A673 (cell line): ENCODE measurements at places on chromosomes 1 and 21.
A peak's percentile ranks its signal among the peaks of the same experiment; 100 is the strongest.

DNA sequence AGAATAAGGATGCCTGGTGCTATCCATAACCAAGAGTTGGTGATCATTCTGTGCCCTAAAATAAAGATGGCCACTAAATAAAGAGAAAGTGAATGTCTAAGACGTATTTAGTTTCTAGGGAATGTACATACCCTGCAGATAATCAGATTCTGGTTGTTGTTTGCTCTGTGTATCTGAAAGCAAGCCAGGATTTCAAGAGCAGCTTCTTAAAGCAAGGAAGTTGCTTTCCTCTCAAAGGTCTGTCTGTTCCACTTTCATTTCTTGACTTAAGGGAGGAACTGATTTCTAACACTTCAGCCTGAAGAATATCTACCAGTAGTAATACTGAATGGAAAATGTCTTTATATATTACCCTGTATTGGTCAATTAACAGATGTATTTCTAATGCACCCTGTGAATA, 88.8 kb downstream of the KIF1B start:
- no peak for DNase-seq

DNA sequence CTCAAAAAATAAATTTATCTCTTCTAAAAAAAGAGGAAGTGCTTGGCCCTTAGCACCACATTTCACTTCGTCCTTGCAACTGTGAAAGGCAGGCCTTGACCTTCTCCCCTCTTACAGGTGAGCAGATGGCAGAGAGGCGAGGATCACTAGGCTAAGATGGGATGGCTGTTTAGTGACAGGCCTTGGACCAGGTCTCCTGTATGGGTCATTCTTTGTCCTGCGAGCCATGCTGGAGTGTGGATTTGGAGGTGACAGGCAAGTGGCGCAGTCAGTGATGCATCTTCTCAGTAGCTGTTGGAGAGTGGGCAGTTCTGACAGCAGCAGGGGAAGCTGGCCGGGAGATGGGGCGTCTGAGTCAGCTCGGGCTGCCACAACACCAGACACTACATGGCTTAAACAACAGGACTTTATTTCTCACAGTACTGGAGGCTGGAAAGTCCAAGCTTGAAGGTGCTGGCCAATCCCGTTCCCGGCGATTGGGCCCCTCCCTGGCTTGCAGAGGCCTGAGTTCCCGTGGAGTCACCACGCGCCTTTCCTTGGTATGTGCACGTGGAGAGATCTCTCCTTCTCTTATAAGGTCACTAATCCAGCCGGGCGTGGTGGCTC, 16.5 kb downstream of the SLC27A3 start:
- DNase-seq: no peak

DNA sequence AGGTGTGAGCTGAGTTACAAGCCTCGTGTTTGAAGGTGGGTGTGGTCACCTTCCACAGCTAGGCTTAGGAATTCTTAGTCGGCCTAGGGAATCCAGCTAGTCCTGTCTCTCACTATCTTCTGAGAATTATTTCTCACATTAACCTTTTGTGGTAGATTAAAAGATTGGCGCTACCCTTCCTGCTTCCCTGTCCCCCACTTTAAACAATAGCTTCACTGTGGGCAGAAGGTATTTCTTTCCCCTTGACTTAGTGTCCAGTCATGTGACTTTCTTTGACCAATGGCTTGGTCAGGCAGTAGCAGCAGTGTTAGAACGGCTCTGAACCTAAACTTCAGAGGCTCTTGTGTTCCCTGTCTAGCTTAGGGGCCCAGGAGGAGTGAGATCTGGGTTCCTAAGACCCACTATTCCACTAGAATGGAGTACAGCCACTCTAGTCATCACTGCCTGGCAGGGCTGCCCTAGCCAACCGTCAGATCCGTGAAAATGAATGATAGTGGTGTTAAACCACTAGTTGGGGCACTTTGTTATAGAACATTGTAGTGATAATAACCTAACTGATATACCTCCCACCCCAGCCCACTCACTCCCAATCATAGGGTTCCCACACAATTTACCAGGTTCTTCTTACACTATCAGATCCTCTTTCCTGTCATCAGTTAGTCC, 13.9 kb upstream of the C1orf141 start:
- DNase-seq: no peak

DNA sequence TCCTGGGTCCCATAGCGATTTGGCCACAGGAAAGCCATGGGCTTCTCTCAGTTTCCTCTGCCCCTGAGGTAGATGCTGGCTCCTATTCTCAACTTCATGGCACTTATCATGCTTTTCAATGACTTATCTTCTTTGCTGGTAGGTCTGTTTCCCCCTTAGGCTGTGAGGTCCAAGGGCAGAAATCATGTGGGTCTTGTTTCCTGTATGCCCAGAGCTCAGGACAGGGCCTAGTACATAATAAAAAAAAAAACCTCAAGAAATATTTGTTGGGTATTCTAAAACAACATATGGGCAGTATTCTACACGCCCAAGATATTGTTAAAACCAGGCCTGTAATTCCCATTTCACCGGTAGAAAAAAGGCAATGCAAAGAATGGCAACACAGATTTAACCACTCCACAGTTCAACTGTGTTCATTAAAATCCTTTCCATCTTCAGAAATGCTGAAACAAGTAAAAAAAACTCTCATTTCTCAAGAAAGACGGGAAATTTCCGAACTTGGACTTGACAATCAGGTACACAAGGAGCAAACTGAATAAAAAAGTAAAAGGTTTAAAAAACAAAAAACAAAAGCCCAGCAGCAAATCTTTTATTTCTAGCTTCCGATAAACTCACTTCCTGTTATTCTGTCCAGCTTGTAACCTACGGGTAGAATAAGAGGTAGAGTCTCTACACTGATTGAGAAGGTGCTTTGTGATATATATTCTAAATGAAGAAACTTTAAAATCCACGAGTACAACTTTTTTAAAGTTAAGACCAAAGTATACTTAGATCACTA, 6.3 kb upstream of the TDRD10 start:
- no peak for DNase-seq

DNA sequence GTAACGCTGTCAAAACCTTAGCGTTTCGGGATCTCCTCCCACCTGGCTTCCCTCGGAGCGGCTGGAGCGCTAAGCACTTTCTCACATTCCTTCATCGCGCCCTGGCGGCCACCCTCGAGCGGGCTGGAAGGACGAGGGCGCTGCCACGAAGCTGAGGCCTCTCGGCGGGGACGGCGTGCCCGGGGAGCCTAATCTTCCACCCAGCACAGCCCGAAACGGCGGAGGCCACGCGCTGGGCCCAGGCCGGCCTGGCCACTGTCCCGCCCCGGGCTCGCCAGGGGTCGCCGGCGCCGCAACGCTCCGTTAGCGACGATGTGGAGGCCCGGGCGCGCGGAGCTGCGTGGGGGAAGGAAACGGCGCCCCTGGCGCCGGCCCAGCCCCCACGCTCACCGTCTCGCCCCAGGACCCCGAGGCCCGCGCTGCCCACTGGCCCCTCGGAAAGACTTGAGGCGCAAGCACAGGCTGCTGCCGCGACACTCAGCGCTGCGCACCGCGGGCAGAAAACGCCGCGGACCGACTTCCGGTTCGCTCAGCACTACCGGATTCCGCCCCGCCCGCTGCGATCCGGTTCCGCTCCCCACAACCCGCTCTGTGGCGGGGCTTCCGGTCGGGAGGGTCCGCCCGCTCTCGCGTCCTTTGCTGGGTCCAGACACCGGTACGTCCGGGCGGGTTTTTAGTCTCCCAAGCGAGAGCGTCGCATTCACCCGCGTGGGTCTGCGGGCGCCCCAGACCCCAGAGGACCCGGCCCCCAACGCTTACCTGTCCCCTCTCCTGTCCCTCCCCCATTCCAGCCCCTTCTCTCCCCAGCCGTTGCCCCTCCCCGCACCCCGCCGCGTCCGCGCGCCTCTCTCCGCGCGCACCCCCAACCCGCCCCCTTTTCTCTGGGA, at the start of gene YBEY:
YBEY (plus strand) TSS at position 582 of the 887 bp plus-strand sequence. CDS start 572 bp downstream, outside the sequence.
- peak; percentile 96 for DNase-seq

DNA sequence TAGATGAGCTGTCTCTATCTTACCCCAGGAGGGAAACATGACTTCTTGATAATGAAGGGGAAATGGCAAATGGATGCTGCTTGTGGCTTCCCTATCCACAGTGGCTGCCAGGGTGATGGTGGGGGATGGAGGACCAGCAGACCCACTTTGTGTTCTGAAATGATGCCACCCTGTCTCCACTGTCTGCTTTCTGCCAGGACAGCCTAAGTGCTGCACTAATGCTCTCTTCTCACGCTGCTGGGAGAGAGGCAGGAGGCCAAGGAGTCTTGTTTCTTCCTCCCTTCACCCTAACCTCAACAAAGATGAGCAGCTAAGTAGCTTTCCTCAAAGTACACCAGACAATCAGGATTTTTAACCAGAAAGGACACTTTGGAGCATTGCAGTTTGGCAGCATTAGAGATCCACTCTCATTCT, 36.6 kb downstream of the XCL1 start:
- peak; percentile 68 for DNase-seq

DNA sequence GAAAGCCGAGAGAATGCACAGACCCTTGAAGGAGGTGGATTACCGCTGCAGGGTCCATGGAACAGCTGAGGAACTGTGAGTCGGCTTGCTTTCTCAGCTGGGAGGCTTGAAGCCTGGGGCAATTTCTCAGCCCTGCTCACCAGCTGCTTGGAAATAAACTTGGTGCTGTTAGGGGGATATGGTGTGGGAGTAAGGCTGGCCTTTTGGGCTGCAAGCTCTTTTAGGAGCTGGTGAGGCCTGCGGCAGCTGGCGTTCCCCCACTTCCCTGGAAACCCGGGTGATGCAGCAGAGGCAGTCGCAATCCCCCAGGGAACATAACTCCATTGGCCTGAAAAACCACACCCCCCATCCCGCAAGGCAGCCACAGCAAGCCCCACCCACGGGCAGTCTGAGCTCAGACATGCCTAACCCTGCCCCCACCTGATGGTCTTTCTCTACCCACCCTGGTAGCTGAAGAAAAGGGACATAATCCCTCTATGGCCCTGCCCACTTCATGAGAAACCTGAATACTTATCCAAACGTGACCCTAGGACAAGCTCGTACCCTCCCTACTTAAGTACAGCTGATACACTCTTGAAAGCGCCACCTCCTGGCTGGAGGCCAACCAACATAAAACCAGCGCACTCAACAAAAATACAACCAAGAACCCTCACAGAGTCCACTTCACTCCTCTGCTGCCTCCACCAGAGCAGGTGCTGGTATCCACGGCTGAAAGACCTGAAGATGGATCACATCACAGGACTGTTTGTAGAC, 1995.8 kb downstream of the NCAM2 start:
- DNase-seq: no peak

DNA sequence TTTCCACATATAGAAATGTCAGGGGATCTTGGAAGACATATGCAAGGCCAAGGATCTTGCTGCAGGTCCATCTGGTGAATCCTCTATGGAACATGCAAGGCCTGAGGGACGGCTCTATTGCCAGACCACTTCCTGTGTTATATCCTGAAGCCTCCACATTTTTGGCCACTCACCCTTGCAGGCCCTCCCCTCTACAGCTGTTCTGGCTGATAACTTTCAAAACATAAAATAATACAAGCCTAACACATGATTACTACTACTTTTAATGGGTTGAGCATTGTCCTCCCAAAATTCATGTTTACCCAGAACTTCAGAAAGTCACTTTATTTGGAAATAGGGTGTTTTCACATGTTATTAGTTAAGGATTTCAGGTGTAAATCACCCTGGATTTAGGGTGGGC, 18.5 kb upstream of the LYPLAL1 start:
- DNase-seq: no peak

- no peak for DNase-seq
Measured at GRCh38 chr1:57012315-57012714, 46.5 kb upstream of the C8B start.

GRCh38 chr1:213303286-213303685, 252.2 kb downstream of the RPS6KC1 start:
- DNase-seq: no peak

DNA sequence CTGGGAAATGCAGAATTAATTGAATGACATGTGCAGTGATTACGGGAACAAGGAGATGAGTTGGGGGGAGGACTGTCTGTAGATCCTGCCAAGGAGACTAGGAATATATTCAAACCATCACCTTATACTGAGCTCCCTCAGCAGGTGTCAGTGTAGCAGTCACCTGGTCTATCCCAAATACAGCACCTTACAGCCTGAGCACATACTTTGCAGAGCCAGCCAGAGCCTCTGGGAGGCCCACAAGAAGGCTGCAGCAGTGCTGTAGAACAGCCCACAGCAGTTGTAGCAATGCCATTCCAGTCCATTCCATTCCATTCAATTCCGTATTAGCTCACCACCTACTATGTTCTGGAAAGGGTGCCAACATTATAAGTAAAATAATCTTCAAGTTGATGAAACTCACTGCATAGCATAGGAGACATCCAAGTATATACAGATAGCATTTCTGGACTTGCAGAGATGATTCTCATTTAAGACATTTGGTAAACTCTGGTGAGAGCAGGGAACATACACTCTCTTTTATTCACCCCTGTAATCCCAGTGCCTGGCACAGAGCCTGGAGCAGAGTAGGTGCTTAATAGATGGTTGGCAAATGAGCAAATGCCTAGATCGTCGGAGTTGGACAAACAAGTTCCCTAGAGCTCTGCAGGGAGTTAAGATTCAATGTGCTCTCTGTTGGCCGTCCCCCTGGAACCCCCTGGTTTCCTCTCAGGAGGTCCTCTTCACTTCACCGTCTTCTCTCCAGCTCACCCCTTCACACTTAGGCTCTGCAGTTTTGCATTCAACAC, 44.7 kb downstream of the KCNC4 start:
- no peak for DNase-seq

GRCh38 chr1:39394598-39394997, 96.8 kb upstream of the BMP8A start:
- no peak for DNase-seq

DNA sequence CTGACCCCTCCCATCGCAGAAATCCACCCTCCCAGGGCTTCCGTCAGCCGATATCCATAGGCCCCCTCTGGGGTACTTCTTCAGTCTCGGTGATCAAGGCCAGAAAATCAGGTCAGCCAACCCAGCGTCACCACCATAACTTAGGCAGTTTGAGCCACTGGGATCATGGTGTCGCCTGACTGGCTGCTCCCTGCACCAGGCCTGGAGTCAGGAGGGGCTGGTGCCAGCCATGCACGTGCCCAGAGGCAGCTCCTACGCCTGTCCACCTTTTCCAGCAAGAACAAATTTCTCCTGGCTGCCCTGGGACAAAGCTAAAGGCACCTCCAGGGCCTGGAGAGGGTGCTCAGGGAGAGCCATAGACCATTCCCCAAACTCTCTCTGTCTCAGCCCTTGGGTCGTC, 4.8 kb upstream of the CTRC start:
- DNase-seq: no peak

GRCh38 chr1:37267111-37267835, 207.1 kb upstream of the ZC3H12A start:
- peak; percentile 31 for DNase-seq
